HuH-7.5 (cell line): ENCODE measurements at places on chromosomes 13 and 19.

DNA sequence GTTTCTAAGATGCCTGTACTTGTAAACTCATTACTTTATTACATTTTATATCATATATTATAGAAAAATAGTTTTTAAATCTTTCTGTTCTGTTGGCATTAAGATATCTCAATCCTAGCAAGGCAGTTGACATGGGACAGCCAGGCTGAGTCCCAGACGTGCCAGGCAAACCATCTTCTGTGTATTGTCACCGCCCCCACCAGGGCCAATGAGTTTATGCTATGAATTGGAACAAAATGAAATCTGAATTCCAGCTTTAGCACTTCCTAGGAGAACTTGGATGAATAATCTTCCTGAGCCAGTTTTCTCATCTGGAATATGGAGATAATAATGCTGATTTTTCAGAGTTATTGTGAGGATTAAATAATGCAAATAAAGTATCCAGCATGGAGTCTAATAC lies 79.9 kb upstream of the GSX1 start:
- no peak for DNase-seq

GRCh38 chr19:14375055-14375581 lies 6.1 kb upstream of the ADGRE5 start:
- no peak for DNase-seq

DNA sequence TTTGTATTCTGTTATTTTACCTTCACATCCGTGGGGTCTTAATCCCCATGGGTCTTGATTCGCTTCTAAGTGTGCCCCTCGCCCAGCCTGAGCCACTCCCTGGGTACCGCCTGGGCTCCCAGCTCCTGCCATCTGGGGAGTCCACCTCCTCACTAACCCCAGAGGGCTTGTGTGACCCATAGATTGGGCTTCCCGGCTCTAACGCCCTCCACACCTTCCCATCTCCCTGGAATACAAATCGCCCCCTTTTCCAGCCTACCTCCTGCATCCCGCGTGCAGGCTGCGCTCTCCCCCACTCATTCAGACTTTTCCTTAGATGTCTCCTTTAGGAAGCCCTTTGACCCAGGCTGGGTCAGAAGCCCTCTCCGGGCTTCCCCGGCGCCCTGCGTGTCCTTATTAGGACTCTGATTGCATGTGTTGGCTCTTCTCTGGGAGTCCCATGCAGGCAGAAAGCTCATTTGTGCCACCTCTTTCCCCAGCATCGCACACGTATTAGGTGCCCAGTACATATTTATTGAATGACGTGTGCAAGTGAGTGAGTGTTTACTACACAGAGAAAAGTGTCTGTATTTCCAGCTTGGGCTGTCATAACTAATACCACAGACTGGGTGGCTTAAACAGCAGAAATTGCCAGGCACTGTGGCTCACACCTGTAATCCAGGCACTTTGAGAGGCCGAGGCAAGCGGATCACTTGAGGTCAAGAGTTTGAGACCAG lies 757 bp downstream of the CCDC124 start:
- no peak for DNase-seq

- DNase-seq: peak; percentile 81
Measured at GRCh38 chr13:52809310-52809769, 39.1 kb downstream of the PCDH8 start.

- DNase-seq: no peak
Measured at GRCh38 chr19:4052993-4053422, 13.7 kb downstream of the ZBTB7A start.

- DNase-seq: no peak
Measured at GRCh38 chr19:6828698-6829633, 56.5 kb downstream of the VAV1 start.

DNA sequence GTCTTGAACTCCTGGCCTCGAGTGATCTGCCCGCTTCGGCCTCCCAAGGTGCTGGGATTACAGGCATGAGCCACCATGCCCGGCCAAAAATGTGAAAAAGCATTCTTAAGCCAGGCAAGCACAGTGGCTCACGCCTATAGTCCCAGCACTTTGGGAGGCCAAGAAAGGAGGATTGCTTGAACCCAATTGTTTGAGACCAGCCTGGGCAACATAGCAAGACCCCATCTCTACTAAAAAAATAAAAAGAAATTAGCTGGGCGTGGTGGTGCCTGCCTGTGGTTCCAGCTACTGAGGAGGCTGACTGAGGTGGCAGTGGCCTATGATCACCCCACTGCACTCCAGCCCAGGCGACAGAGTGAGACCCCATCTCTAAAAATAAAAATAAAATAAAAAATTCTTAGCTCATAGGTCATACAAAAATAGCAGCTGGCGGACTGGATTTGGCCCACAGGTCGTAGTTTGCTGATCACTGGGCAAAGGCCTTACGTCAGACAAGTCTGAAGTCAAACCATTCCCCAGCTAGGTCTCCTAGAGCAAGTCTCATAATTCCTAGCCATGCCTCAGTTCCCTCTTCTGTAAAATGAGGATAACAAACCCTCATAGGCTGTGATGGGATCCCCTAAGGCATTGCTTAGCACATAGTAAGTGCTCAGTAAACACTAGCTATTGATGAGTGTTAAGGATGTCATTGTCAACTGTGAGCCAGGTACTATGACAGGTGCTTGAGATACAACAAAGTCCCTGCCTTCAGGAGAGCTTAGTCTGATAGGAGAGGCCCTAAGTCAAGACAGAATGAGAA lies 36.0 kb downstream of the INSR start:
- no peak for DNase-seq

- no peak for DNase-seq
Measured at GRCh38 chr19:5524081-5524480, 43.7 kb downstream of the TINCR start.

DNA sequence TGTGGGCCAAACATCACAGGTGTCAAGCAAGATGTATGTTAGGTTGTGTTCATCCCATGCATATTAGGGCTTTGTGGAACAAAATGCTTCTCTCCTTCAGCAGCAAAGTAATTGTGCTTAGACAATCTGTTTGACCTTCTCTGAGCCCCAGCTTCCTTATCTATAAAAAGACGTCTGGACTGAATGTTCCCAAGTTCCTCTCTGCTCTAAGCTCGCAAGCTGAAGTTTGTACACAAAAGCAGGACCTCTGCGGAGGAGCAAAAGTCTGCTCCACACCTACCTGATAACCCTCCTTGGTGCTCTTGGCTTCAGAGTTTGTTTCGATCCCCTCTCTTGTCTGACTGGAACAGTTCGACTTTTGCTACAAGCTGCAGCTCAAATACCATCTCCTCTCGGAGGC lies 95.7 kb upstream of the UBL3 start:
- no peak for DNase-seq

GRCh38 chr19:32224371-32225244 lies 120.8 kb upstream of the ZNF507 start:
- peak; percentile 85 for DNase-seq

- DNase-seq: peak; percentile 55
Measured at GRCh38 chr19:50658441-50659317, 9.4 kb downstream of the C19orf81 start.

DNA sequence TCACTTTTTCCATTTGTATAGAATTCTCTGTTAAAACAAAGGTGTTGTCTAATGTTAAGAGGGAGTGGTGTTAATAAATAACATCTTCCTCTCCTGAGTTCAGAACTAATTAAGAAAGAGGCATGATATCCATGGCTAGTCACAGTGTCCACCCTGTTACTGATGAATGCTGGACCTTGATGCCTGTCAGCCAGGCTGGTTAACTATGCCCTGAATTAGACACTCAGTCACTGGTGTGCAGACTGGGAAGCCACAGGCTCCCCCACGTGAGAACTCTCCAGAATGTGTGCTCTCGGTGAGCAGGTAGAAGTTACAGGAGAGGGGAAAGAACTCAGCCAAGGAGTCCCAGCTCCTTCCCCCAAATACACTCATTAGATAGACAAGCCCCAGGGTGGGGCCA lies 56.1 kb upstream of the RNF113B start:
- DNase-seq: no peak

- no peak for DNase-seq
Measured at GRCh38 chr19:50490411-50490811, 13.8 kb upstream of the GARIN5A start.

- no peak for DNase-seq
Measured at GRCh38 chr13:41658057-41658661, 200.8 kb downstream of the RGCC start.

GRCh38 chr13:85693889-85694511 lies 105.2 kb downstream of the SLITRK6 start:
- no peak for DNase-seq

- no peak for DNase-seq
Measured at GRCh38 chr13:51585696-51586095, 1.4 kb downstream of the WDFY2 start.

DNA sequence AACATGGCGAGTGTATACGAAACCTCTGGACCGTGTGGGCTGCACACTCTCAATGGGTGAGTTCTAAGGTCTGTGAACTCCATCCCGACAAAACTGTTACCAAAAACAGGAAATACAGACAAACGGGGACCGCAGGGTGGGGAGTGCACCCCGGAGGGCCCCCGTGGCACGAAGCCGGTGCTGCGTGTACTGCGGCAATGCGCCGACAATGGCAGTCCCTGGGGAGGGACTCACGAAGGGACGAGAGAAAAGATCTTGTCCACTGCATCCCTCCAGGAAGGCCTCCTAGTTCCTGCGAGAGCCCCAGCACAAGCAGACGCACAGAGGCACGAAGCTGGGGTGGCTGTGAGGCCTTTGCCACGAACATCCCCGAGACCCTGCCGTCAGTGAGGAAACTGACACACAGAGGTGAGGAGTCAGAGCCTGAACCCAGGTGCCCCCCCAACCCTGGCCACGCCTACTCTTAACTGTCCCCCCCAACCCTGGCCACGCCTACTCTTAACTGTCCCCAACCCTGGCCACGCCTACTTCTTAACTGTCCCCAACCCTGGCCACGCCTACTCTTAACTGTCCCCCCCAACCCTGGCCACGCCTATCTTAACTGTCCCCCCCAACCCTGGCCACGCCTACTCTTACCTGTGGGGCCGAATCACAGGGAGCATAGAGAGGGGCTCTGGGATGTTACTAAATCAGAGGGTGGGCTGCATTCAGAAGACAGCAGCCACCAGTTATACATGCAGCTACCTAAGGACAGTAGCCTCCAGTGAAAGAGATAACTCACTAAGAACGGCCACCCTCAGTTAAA lies 4.2 kb downstream of the MED16 start:
- no peak for DNase-seq

GRCh38 chr19:5103061-5103701 lies 134.3 kb downstream of the KDM4B start:
- DNase-seq: no peak

DNA sequence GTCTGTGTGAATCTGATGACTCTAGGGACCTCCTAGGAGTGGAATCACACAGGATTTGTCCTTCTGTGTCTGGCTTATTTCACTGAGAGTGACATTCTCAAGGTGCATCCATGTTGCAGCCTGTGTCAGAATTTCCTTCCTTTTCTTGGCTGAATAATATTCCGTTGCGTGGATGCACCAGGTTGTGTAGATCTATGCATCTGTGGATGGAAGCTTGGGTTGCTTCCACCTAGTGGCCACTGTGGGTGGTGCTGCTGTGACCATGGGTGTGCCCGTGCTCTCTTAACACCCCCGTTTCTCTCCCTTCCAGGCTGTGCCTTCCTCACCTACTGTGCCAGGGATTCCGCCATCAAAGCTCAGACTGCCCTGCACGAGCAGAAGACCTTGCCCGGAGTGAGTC lies 26.2 kb downstream of the CELF5 start:
- DNase-seq: no peak

DNA sequence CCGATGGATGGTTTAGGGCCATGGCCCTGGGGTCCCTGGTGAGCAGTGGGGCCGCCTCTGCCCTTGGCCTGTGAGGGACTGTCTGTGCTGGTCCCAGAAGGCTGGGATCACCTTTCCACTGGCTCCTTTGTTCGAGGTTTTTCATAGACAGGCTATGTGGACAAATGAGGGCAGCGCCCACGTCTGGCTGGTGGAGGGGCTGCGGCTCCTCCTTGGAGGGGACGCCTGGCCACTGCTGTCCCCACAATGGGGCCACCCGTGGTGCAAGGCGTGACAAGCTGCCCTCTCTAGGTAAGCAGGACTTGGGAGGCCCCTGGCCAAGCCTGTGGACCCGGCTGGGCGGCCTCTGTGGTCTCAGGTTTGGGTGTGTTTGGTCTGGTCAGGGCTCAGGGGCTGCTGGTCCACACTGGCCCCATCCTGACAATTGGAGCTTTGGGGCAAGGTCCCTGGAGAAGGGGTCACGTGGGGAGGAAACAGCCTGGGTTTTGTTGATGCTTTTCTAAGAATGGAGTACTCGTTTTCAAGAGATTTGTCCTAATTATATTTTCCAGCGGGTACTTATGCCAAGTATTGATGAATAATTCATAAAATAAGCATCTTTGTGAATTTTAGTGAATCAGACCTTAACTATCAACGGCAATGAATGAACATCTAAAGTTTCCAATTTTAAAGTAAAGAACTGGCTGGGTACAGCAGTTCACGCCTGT lies 33.3 kb downstream of the MCF2L start:
- DNase-seq: peak; percentile 83

- peak; percentile 80 for DNase-seq
Measured at GRCh38 chr13:24683838-24684599, 3.8 kb downstream of the ATP12A start.

DNA sequence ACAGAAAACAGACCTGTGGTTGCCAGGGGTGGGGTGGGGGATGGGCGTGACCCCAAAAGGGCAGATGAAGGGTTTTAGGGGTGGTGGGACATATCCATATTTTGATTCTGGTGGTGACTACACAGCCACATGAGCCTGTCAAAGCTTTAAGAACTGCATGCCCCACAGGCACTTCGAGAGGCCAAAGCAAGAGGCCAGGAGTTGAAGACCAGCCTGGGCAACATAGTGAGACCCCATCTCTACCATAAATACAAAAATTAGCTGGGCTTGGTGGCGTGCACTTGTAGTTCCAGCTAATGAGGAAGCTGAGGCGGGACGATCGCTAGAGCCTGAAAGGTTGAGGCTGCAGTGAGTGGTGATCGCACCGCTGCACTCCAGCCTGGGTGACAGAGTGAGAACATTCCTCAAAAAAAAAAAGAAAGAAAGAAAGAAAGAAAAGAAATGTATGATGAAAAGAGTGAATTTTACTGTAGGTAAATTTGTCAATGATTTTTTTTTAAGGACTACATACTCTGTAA lies 18.9 kb upstream of the BCL3 start:
- no peak for DNase-seq

- no peak for DNase-seq
Measured at GRCh38 chr13:23563085-23563845, 6.9 kb upstream of the TNFRSF19 start.

DNA sequence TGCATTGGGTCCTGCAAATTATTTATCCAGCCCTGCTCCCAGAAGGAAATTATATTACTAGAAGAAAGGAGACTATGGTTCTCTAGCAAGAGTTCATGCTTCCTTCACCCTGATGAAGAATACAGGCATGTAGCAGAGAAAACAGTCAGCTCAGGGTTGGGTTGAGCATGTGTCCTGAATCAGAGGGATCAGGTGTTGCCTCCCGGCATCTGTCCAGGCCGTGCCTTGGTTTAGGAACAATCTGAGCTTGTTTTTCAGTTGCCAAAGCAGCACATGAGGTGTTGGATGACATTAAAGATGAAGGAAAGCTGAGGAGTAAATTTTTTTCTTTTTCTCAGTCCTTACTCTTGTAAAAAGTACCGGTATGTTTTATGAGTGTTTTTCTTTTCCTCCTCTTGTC lies 62.0 kb downstream of the KL start:
- DNase-seq: no peak
